Panc1 (cell line): ENCODE measurements at places on chromosomes 7 and 10.

DNA sequence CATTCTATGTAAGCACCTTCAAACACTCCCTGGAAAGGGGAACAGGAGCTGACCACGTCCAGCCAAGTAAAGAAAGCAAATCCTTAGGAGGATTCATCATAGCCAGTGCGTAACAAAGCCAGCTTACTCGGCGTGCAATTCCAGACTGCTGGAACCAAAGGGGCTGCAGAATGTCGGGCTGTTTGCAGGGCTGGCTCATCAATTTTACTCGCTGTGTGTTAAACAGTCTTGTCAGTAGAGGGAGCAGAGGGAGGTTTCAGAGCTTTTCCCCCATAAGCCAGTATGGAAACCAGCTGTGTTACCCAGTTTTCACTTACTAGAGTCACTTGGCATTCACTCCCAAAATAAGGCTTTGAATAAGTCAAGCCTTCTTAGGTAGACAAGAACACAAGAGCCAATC lies 127.1 kb downstream of the KMT2E start:
- DNase-seq = no peak

- DNase-seq = no peak
These were observed 696.3 kb upstream of the C7orf33 start for GRCh38 chr7:147894271-147894670.

GRCh38 chr7:24406053-24406788 lies 122.2 kb downstream of the NPY start:
- DNase-seq = no peak

DNA sequence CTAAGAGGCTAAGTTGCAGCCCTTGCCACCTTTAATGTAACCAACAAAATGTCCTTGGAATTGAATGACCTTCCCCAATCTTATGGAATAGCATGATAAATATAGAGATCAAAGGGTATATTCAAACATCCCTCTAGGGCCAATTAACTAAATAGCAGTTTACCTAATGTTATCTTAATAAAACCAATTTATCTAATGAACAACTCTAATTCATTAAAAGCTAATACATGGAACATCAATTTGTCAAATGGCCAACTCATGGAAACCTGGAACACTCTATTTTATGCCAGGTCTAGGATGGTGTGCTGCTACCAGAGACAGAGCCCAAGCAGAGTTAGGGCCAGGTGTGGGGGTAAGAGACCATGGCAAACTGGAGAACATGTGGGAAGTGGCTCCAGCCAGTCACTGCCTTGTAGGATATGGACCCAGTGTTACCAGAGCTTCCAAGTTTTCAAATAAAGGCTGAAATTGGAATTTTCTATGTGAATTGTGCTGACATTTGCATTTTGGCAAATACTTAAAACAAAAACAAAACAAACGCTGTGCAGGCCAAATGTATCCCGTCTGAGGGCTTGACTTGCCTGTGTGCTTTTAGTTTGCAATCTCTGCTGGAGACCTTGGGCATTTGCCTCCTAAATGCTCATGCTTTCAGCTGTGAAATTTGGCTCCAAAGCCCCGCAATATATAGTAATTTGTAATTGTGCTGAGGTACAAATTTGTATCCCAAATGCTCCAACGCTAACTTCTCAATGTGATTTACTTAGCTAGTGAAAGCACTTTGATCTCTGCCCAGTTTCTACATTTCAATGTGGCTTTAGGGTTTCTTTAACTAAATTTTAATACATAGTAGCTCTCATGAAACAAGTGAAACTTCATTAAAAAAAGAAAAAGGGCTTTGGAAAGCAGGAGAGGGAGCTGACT lies 55.1 kb downstream of the CPED1 start:
- DNase-seq = no peak

DNA sequence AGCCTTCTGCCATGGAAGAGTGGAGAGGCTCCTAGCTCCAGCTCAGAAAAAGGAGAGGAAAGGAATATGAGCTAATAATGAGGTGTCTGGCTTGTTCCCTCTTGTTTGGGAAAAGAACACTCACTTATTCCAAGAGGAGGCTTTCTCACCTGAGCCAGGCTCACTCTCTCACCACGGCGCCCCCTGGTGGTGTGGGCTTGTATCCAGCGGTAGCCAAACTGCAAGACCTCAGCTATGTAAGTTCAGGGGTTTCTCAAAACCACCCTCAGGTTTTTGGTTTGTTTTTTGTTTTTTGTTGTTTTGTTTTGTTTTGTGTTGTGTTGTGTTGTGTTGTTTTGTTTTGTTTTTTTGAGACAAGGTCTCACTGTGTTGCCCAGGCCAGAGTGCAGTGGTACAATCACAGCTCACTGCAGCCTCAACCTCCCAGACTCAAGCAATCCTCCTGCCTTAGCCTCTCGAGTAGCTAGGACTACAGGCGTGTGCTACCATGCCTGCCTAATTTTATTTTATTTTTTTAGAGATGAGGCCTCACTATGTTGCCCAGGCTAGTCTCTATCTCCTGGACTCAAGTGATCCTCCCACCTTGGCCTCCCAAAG lies 124.0 kb downstream of the TMEM130 start:
- DNase-seq = peak; percentile 65

GRCh38 chr10:16505161-16505560 lies 16.5 kb downstream of the C1QL3 start:
- no peak for DNase-seq

DNA sequence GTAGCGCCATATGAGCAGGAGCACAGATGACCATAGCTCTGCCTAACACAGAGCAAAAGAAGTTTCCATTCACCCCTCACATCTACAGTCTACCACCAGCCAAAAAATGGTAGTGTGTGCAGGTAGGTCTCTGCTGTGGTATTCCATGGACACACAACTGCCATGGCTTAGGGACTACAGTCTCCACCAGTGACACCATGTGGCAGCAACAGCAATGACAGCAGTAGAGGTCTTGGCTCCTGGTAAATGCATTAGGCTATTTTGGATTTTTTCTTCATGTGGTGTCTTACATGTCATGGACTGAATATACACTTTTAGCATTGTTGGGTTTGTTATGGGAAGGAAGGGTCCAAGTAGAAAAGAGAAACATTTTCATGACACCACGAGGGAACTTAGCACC lies 70.1 kb upstream of the CABCOCO1 start:
- no peak for DNase-seq

DNA sequence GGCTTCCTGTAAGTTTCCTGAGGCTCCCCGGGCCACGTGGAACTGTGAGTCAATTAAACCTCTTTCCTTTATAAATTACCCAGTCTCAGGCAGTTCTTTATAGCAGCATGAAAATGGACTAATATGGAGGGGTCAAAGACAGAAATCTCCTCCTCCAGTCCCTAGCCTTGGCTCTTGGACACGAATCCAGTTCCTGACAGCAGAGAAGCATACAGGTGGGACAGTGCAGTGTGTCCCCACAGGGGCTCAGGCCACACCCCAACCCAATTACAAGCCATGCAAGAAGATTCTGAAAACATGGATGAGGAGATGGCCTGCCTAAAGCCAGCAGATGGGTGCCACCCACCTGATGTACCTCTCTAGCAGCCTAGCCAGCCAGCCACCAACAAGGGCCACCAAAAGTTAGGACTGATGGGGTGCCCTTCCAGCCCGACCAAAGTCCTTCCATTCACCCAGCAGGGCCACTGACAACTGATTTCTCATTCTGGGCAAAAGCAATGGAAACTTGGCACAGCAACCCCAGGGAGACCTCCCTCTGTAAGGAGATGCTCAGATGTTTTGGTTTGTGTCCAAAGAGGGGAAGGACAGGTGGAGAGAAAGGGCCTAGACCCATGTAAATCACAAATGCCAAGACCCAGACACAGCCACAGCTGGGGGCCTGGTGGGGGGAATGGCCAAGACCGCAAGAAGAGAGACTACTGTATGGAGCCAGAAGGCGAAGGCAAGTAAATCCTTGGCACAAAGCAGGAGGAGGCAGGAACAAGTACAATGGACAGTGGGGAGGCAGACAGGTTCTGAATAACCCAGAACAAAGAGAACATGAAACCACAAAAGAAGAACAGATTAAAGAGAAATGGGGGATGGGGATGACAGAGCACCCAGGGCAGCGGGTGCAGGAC lies 13.6 kb downstream of the GPRIN2 start:
- no peak for DNase-seq

- no peak for DNase-seq
These were observed 74.1 kb downstream of the LYZL2 start for GRCh38 chr10:30555465-30555864.

GRCh38 chr7:77313085-77313484 lies 103.1 kb downstream of the GSAP start:
- DNase-seq = no peak
